ENCODE measurements at places on chromosomes 3 and 15.

GRCh38 chr15:62257996-62258521 lies 93.0 kb upstream of the C2CD4B start:
- DNase-seq, result peak; percentile 3
- no peak overlapping the region for H3K4me3 ChIP-seq
- H3K27ac ChIP-seq, result no peak overlapping the region
- H3K36me3 ChIP-seq, result no peaks in the 10 kb centered on the region

- no peak for DNase-seq
- H3K4me1 ChIP-seq, result no peaks in the 10 kb centered on the region
- H3K4me3 ChIP-seq, result no peak overlapping the region
- H3K27ac ChIP-seq, result no peak overlapping the region
- no peaks in the 10 kb centered on the region for H3K27me3 ChIP-seq
- peaks cover 97% of the 10 kb centered on the region for H3K36me3 ChIP-seq
Observed at GRCh38 chr3:42640771-42641370, 12.6 kb upstream of the ZBTB47 start.

DNA sequence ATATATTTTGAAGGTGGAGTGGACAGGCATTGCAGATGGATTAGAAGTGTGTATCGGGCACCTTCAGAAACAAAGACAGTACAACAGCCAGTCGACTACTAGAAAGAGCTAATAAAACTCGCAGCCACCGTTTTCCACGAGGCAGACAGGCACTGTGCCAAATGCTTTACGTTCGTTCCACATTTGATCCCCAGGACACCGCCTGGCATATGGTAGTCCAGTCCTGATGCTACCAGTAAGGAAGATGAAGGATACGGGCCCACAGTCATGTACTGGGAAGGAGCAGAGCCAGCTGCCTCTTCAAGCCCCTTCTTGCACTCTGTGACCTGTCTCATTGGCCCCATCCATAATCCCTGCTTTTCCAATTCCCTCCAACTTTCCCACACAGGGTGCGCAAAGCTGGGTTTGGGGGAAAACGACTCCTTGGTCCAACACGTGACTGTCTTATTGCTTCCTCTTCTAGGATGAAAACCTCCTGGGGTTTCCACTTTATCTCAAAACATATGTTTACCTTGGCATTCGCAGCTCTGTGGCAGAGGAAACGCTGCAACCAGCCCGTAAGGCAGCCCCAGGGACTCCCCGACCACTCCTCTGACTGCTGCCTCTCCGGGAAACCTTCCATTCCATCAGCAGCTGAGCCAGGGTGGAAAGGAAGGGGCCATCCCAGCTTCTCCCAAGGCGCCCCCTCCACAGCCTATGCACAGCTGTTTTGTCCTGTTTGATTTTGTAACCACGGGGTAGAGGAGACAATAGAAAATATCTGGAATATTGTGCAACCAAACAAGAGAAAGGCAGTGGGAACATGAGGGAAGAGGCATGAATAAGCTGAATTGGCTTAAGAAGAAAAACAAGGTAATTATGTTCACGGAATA lies 107.4 kb downstream of the ADAMTS17 start:
- no peak overlapping the region for H3K4me3 ChIP-seq
- no peak for DNase-seq
- no peak overlapping the region for H3K27ac ChIP-seq
- H3K27me3 ChIP-seq, result no peaks in the 10 kb centered on the region
- peaks cover 10% of the 10 kb centered on the region for H3K4me1 ChIP-seq
- no peaks in the 10 kb centered on the region for H3K36me3 ChIP-seq

GRCh38 chr15:63553388-63553791 lies 43.8 kb upstream of the FBXL22 start:
- H3K4me1 ChIP-seq, result peaks cover 35% of the 10 kb centered on the region
- no peaks in the 10 kb centered on the region for H3K36me3 ChIP-seq
- peak overlapping the region; percentile 57 for H3K27ac ChIP-seq
- no peaks in the 10 kb centered on the region for H3K27me3 ChIP-seq
- peak overlapping the region; percentile 9 for H3K4me3 ChIP-seq
- no peak for DNase-seq

DNA sequence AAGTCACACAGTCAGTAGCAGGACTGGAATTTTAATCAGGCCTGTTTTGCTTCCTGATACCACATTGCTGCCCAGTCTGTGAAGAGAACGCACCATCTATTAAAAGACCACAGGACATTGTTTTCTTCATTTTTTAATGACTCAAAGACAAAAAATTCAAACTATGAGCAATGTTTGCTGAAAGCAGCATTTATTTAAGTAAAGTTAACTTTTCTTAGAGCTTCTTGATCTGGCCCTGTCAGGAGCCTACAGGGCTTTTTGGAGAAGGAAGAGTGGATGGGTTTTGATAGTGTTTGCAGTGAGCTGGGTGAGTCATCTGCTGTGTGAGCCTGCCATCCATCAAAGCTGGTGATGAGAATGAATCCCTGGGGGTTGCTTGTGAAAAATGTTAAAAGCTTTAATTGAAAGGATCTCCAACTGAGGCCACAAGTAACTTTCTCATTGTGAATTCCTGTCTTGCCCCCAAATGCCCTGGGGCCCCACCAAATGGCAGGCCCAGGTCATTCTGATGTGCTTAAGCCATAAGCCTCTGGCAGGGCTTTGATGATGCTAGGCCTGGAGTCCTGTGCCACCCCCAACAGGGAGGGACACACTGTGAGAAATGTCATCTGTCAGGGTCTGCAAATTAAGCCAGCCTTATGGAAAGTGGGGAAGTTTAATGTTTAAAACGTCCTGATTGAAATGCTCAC lies 136.2 kb upstream of the PFN2 start:
- no peaks in the 10 kb centered on the region for H3K4me1 ChIP-seq
- H3K36me3 ChIP-seq, result no peaks in the 10 kb centered on the region
- DNase-seq, result no peak
- no peak overlapping the region for H3K27ac ChIP-seq
- no peak overlapping the region for H3K4me3 ChIP-seq
- H3K27me3 ChIP-seq, result no peaks in the 10 kb centered on the region

GRCh38 chr3:129413687-129414506 lies 14.5 kb downstream of the EFCAB12 start:
- H3K36me3 ChIP-seq, result no peaks in the 10 kb centered on the region
- no peaks in the 10 kb centered on the region for H3K4me1 ChIP-seq
- DNase-seq, result no peak
- H3K27me3 ChIP-seq, result no peaks in the 10 kb centered on the region

- no peaks in the 10 kb centered on the region for H3K36me3 ChIP-seq
- H3K4me3 ChIP-seq, result peak within 1 kb of the TSS; percentile 36
- no peak within 1 kb of the TSS for H3K27ac ChIP-seq
- peaks cover 14% of the 10 kb centered on the region for H3K27me3 ChIP-seq
- no peak for DNase-seq
- H3K4me1 ChIP-seq, result peaks cover 19% of the 10 kb centered on the region
Observed at GRCh38 chr15:79431636-79432344, at the start of gene MINAR1. MINAR1 (plus strand) TSS chr15:79432336; CDS start chr15:79456148, 23,812 bp downstream.

DNA sequence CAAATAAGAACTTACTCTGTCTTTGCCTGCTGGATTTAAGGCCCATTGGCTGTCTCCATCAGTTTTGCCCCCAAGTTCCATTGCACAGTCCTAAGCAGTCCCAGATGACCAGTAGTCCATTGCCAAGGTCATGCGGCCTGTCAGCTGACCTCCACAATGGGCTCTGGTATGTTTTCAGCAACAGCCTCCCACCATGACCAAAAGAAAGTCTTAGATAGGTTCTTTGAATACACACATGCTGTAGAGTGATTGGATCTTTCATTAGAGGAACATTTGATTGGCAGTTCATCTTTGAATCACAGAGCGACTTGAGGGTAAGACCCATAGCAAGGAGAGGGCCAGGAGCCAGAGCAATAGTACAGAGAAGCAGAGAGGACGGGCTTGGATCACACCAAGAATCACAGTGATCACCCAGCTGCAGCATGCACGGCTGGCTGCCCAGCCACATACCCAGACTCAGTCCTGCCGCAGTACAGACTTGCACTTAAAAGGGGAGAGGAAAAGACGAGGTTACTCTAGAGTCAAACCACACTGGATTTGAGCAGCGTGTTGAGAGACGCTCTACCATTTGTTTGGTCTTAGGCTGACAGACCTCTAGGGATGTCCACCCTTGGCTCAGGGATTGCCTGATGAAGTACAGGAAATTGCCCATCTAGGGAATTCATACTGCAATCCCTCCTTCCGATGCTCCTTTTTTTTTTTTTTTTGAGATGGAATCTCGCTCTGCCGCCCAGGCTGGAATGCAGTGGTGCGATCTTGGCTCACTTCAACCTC lies 50.4 kb downstream of the APH1B start:
- H3K27ac ChIP-seq, result no peak overlapping the region
- no peak for DNase-seq
- peaks cover 16% of the 10 kb centered on the region for H3K4me1 ChIP-seq
- H3K27me3 ChIP-seq, result no peaks in the 10 kb centered on the region
- no peak overlapping the region for H3K4me3 ChIP-seq
- no peaks in the 10 kb centered on the region for H3K36me3 ChIP-seq

GRCh38 chr3:177300039-177300833 lies 103.0 kb upstream of the TBL1XR1 start:
- H3K27me3 ChIP-seq, result no peaks in the 10 kb centered on the region
- no peak overlapping the region for H3K4me3 ChIP-seq
- no peaks in the 10 kb centered on the region for H3K36me3 ChIP-seq
- H3K27ac ChIP-seq, result peak overlapping the region; percentile 23
- DNase-seq, result no peak

GRCh38 chr3:99868311-99868646 lies 50.6 kb downstream of the CMSS1 start:
- no peak for DNase-seq
- no peaks in the 10 kb centered on the region for H3K36me3 ChIP-seq
- no peak overlapping the region for H3K4me3 ChIP-seq
- peaks cover 52% of the 10 kb centered on the region for H3K4me1 ChIP-seq
- H3K27me3 ChIP-seq, result no peaks in the 10 kb centered on the region
- H3K27ac ChIP-seq, result peak overlapping the region; percentile 36

DNA sequence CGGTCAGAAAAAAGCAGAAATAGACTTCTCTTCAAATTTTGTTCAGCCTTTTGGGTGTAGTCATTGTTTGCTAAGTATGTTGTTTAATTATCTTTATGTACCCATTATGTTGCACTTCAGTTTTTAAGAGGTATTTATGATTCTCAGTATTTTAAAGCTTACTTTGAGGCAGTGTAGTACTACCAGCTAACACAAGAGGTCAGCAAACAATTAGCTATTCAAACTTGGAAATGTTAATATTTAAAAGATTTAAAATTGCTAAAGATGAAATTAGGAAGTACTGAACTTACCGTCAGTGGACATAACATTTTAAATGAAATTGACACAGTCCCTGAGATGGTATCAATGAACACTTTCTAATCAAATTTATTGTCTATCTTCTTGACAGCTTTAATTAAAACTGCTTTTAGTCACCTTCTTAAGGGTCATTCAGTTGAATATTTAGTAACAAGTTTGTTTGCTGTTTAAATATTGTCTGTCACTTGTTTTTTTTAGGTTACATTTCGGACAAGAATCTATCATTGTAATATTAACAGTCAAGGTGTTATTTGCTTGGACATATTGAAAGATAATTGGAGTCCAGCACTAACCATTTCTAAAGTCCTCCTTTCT lies 28.1 kb downstream of the NKIRAS1 start:
- peaks cover 5% of the 10 kb centered on the region for H3K36me3 ChIP-seq
- no peak overlapping the region for H3K4me3 ChIP-seq

- no peak for DNase-seq
- peak overlapping the region; percentile 76 for H3K27ac ChIP-seq
- no peaks in the 10 kb centered on the region for H3K27me3 ChIP-seq
- H3K4me3 ChIP-seq, result peak overlapping the region; percentile 6
Observed at GRCh38 chr3:25454005-25454927, 26.2 kb downstream of the RARB start.

DNA sequence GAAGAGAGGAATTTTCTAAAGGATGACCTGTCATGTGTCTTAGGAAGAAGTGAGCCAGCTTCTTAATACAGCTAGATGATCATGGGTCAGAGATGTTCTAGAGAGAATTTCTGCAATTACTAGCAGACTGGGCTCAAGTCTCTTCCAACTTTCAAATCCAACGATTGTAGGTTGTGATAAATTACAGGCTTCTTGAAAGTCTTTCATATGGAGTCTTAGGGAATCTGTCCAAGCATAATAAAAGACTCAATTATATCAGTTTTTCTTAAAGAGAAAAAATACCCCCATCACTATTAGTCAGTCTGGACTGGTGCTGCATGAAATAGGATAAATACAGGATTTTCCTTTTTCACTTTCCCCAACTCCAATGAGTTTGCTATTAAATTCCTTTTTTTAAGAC lies 59.1 kb downstream of the DRD3 start:
- H3K27ac ChIP-seq, result no peak overlapping the region
- no peak overlapping the region for H3K4me3 ChIP-seq
- no peaks in the 10 kb centered on the region for H3K27me3 ChIP-seq
- H3K36me3 ChIP-seq, result no peaks in the 10 kb centered on the region
- no peak for DNase-seq

GRCh38 chr15:97077975-97078374 lies 747.5 kb downstream of the NR2F2 start:
- H3K27ac ChIP-seq, result no peak overlapping the region
- no peaks in the 10 kb centered on the region for H3K27me3 ChIP-seq
- no peak overlapping the region for H3K4me3 ChIP-seq
- H3K36me3 ChIP-seq, result no peaks in the 10 kb centered on the region

DNA sequence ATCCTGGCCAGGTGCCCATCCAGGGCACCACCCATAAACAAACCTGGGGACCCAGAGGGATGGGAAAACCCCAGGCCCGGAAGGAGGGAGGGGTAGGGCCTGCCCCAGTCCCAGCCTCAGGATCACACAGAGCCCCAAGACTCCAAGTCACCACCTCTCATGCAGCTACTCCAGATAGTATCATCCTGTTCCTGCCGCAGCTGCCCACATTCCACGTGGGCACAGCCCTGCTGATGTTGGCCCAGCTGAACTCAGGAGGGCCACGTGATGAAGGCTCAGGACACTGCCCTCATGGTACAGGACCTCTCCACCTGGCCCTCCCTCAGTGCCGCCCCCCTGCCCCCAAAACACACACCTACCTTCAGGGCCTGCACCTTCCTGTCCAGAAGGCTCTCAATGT lies 69.5 kb downstream of the CACNA2D2 start:
- no peak for DNase-seq
- no peaks in the 10 kb centered on the region for H3K27me3 ChIP-seq
- H3K4me1 ChIP-seq, result peaks cover 9% of the 10 kb centered on the region
- no peak overlapping the region for H3K27ac ChIP-seq
- H3K36me3 ChIP-seq, result no peaks in the 10 kb centered on the region
- no peak overlapping the region for H3K4me3 ChIP-seq

GRCh38 chr3:31249545-31249944 lies 283.2 kb upstream of the STT3B start:
- H3K4me3 ChIP-seq, result no peak overlapping the region
- no peaks in the 10 kb centered on the region for H3K4me1 ChIP-seq
- H3K36me3 ChIP-seq, result no peaks in the 10 kb centered on the region
- H3K27me3 ChIP-seq, result no peaks in the 10 kb centered on the region

GRCh38 chr3:183350164-183350563 lies 78.3 kb downstream of the MCF2L2 start:
- no peaks in the 10 kb centered on the region for H3K27me3 ChIP-seq
- no peak for DNase-seq
- H3K36me3 ChIP-seq, result no peaks in the 10 kb centered on the region
- H3K4me3 ChIP-seq, result no peak overlapping the region

- no peak for DNase-seq
- no peak overlapping the region for H3K4me3 ChIP-seq
- no peak overlapping the region for H3K27ac ChIP-seq
- no peaks in the 10 kb centered on the region for H3K36me3 ChIP-seq
- no peaks in the 10 kb centered on the region for H3K27me3 ChIP-seq
Observed at GRCh38 chr3:34189133-34189532, 390.7 kb downstream of the PDCD6IP start.

- no peak for DNase-seq
- no peaks in the 10 kb centered on the region for H3K27me3 ChIP-seq
- H3K4me1 ChIP-seq, result no peaks in the 10 kb centered on the region
- H3K36me3 ChIP-seq, result no peaks in the 10 kb centered on the region
Observed at GRCh38 chr3:23344886-23345285, 141.8 kb downstream of the UBE2E2 start.

All from vagina (tissue), 2 donors.